ENCODE measurements at places on chromosomes 5 and 9. TPM values are rescaled to one million over a fixed set of nuclear protein-coding genes. Genes with fewer than 3 reads are reported as not detected.

The CORO2A gene
- 13.0 TPM for polyA plus RNA-seq

The RNF183 gene
- polyA plus RNA-seq: 0.12 TPM

The ACTBL2 gene
- polyA plus RNA-seq: 0.29 TPM

The EQTN gene
- polyA plus RNA-seq: not detected

The GPR151 gene
- not detected for polyA plus RNA-seq

The BTNL9 gene
- polyA plus RNA-seq: 70.1 TPM

The FAM78A gene
- polyA plus RNA-seq: 7.2 TPM

The C5orf52 gene
- 0.09 TPM for polyA plus RNA-seq

The GABRA1 gene
- not detected for polyA plus RNA-seq

The TEK gene
- polyA plus RNA-seq: 20.4 TPM

The HK3 gene
- 260 TPM for polyA plus RNA-seq

The TGFBI gene
- 100 TPM for polyA plus RNA-seq

The DOK3 gene
- polyA plus RNA-seq: 22.0 TPM

The C9 gene
- not detected for polyA plus RNA-seq

The EGR1 gene
- polyA plus RNA-seq: 35.1 TPM

The HTR1A gene
- not detected for polyA plus RNA-seq

The SUSD3 gene
- 2.0 TPM for polyA plus RNA-seq

Measured in lung (tissue), 17 donors.